Foreskin keratinocyte (primary cell): ENCODE measurements at places on chromosomes 16 and 17. TPM values are rescaled to one million over a fixed set of nuclear protein-coding genes. Genes with fewer than 3 reads are reported as not detected.

Gene NAE1
- total RNA-seq = 102 and 104 TPM in 2 replicates

Gene LAT
- total RNA-seq = 1.2 and 1.3 TPM in 2 replicates

Gene ITGAX
- not detected in 2 replicates for total RNA-seq

Gene HBM
- not detected in 2 replicates for total RNA-seq

Gene NPW
- 0.60 and 0.78 TPM in 2 replicates for total RNA-seq

Gene CDH8
- total RNA-seq = 0.21 and 0.37 TPM in 2 replicates

Gene ADORA2B
- total RNA-seq = 20.7 and 42.6 TPM in 2 replicates

Gene UTS2R
- not detected in 2 replicates for total RNA-seq

Gene IL17C
- not detected in 2 replicates for total RNA-seq

Gene SGSH
- 10.3 and 11.8 TPM in 2 replicates for total RNA-seq

Gene LPO
- not detected in 2 replicates for total RNA-seq

Gene MYH11
- not detected in 2 replicates for total RNA-seq

Gene CFAP97D1
- not detected in 2 replicates for total RNA-seq

Gene SEBOX
- total RNA-seq = not detected in 2 replicates

Gene RRAD
- total RNA-seq = 1.5 and 2.2 TPM in 2 replicates

Gene CACNG3
- not detected in 2 replicates for total RNA-seq

Gene AKAP1
- total RNA-seq = 28.3 and 32.8 TPM in 2 replicates

Gene SLC16A13
- total RNA-seq = 4.3 and 6.7 TPM in 2 replicates

Gene PTX4
- total RNA-seq = not detected in 2 replicates

Gene TVP23A
- not detected in 2 replicates for total RNA-seq

Gene TSPAN10
- total RNA-seq = 0.67 and 0.71 TPM in 2 replicates

Gene SPNS2
- 0.31 and 0.35 TPM in 2 replicates for total RNA-seq

Gene TBC1D3C
- 0.11 TPM in 1 of 2 replicates, not detected in the other for total RNA-seq

Gene DNAH9
- 0.10 and 0.21 TPM in 2 replicates for total RNA-seq

Gene NXPH3
- total RNA-seq = 1.1 and 2.0 TPM in 2 replicates

Gene KCNJ12
- 0.11 and 0.14 TPM in 2 replicates for total RNA-seq

Gene GPRC5B
- total RNA-seq = 0.14 and 0.48 TPM in 2 replicates

Gene HS3ST3A1
- total RNA-seq = 0.14 and 0.28 TPM in 2 replicates

Gene HS3ST4
- not detected in 2 replicates for total RNA-seq

Gene BCO1
- not detected in 2 replicates for total RNA-seq

Gene HOXB8
- not detected in 2 replicates for total RNA-seq

Gene HASPIN
- 13.6 and 15.9 TPM in 2 replicates for total RNA-seq

Gene TTYH2
- 1.8 and 3.1 TPM in 2 replicates for total RNA-seq

Gene PRSS33
- total RNA-seq = not detected in 2 replicates

Gene SDR42E2
- total RNA-seq = not detected in 2 replicates

Gene PRSS8
- 50.2 and 54.2 TPM in 2 replicates for total RNA-seq

Gene CMTM2
- total RNA-seq = not detected in 2 replicates

Gene ATP1B2
- total RNA-seq = not detected in 2 replicates

Gene SMIM5
- not detected in 2 replicates for total RNA-seq

Gene CDK5R1
- total RNA-seq = 9.5 and 11.8 TPM in 2 replicates

Gene CDH3
- 449 and 561 TPM in 2 replicates for total RNA-seq

Gene MEIOB
- 0.21 and 0.61 TPM in 2 replicates for total RNA-seq

Gene CCL8
- not detected in 2 replicates for total RNA-seq

Gene OTOP3
- not detected in 2 replicates for total RNA-seq

Gene CCL3
- not detected in 2 replicates for total RNA-seq
